ENCODE measurements at places on chromosomes 2 and 18. TPM values are rescaled to one million over a fixed set of nuclear protein-coding genes. Genes with fewer than 3 reads are reported as not detected.

Gene ZCCHC2
- total RNA-seq = 20.6 TPM

DNA sequence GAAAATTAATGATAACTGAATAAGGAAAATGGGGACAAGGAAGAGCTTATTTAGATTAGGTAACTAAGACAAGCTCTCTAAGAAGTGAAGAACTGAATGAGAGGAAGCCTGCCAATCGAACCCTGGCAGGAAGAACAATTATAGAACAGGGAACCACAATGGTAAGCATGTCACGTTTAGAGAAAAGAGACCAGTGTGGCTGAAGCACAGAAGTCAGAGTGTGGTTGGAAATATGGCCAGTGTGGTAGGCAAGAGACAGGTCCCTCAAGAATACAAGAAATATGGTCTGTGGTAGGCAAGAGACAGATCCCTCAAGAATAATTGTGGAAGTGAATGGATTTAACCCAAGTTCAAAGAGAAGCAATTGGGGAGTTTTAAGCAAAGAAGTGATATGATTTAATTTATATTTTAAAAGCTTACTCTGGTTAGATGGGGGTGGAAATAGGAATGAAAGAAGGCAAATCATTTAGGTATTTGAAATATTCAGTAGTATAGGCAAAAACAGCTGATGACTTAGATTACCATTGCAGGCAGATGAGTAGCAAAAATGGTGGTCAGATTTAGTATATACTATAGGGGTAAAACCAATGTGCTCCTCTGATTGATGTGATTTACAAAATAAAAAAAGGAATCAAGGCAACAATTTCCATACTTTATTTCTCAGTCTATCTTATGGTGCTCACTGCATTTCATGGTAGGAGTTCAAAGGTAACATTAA is 38.8 kb upstream of the ERMN start:
- H3K27me3 ChIP-seq = no peaks in the 10 kb centered on the region
- no peaks in the 10 kb centered on the region for H3K36me3 ChIP-seq
- no peak overlapping the region for H3K27ac ChIP-seq
- no peak overlapping the region for H3K4me3 ChIP-seq
- H3K4me1 ChIP-seq = no peaks in the 10 kb centered on the region
- DNase-seq = no peak

- H3K27me3 ChIP-seq = no peaks in the 10 kb centered on the region
- H3K36me3 ChIP-seq = no peaks in the 10 kb centered on the region
- H3K27ac ChIP-seq = peak within 1 kb of the TSS; percentile 81
- DNase-seq = peak; percentile 81
- H3K4me1 ChIP-seq = peaks cover 51% of the 10 kb centered on the region
Observed at GRCh38 chr2:238287737-238288649, at the start of gene PER2. PER2 (minus strand) TSS chr2:238288610; CDS start chr2:238277936, 10,674 bp downstream.

GRCh38 chr2:201532686-201533304 is 81.3 kb downstream of the STRADB start:
- H3K4me3 ChIP-seq = no peak overlapping the region
- no peak overlapping the region for H3K27ac ChIP-seq
- no peaks in the 10 kb centered on the region for H3K27me3 ChIP-seq
- no peaks in the 10 kb centered on the region for H3K4me1 ChIP-seq
- H3K36me3 ChIP-seq = no peaks in the 10 kb centered on the region
- DNase-seq = no peak

DNA sequence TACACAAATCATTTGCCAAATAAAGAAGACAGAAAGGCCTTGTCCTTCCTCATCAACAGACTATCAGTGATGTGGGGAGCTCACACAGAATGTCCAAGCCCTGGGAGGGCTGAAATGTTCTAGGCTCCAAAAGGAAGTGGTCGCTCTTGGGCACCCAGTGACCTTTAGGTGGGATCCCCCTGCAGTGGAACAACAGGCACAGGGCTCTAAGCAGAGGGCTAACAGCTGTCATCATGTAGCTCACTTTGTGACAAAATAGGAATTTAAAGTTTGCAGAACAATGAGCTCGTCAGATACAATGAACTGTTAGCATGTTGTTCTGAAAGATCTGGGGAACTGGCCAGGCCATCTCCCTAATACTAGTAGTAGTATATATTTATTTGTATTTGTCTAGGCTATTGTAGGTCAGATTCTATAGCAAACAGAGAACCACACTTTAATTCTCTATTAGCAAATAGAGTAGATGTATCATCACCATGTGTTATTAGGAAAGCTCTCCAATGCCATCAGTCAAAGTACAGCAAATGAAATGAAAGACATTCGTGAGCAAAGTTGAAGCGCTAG is 151.5 kb upstream of the MAP3K20 start:
- H3K27me3 ChIP-seq = no peaks in the 10 kb centered on the region
- H3K36me3 ChIP-seq = no peaks in the 10 kb centered on the region
- H3K27ac ChIP-seq = no peak overlapping the region
- DNase-seq = no peak

DNA sequence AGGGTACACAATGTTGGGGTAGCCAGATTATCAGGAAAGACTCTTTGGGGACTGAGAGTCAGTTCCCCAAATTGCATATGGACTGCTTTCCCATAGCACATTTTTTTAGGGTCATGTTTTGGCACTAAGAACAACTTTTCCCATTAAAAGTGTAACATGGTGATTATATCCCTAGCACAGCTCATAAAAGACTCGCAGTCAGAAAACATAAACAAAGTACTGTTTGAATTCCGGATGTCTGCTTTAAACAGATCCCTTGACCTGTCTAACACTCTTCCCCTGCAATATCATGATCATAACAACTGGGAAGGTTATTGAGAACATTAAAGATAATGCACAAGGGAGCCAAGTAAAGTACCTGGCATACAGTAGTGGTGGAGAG is 262.2 kb downstream of the ASXL3 start:
- DNase-seq = no peak
- peak overlapping the region; percentile 95 for H3K27ac ChIP-seq

DNA sequence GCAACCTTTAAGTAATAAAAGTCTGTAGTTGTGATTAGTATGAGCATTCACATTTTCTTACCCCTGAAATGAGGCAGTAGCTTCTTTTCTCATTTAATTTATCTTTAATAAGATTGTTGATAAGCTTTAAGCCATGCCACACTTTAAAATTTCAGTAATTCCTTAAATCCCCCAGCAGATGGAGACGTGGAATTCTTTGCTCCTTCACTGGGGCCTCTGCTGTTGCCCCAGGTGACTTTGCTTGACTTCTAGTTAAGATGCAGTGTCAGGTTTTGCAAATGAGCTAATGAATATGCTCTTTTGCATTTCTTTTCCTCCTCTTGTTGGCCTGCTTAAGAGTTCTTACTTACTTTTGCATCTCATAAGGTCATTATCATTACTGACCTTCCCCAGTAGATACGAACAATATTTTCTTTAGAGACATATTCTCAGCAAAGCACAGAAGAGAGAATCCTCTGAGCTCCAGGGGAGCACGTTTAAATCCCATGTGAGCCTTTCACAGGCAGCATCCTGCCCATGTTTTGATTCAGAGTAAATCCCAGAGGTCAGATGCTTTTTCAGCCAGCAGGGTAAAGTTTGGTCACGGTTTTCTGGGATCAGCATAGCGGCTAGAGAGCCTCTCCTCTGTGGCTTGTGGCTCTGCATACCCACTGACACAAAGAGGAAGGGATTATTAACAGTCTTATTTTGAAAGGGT is 222.9 kb downstream of the PTPRM start:
- H3K27me3 ChIP-seq = no peaks in the 10 kb centered on the region
- no peak overlapping the region for H3K4me3 ChIP-seq
- peak; percentile 42 for DNase-seq

Gene LRRTM4
- 0.07 TPM for total RNA-seq

DNA sequence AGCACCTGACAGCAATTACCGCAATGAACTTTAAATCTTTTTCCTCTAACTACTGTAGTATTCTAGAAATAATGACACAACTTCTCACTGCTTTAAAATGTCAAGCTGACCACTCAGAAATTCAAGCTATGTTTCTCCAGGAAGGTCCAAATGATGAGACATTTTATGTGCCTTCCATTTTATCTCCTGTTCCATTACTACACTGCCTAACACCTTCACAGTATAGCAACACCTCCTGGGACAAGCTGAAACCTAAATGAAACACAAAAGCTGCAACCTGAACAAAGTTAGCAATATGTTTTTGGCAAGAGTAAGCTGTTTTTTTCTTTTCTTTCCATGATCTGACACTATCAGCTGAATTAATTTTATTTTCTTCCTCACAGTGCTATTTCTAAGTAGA is 81.9 kb downstream of the IKZF2 start:
- H3K27me3 ChIP-seq = no peaks in the 10 kb centered on the region
- H3K4me3 ChIP-seq = no peak overlapping the region
- no peaks in the 10 kb centered on the region for H3K36me3 ChIP-seq

DNA sequence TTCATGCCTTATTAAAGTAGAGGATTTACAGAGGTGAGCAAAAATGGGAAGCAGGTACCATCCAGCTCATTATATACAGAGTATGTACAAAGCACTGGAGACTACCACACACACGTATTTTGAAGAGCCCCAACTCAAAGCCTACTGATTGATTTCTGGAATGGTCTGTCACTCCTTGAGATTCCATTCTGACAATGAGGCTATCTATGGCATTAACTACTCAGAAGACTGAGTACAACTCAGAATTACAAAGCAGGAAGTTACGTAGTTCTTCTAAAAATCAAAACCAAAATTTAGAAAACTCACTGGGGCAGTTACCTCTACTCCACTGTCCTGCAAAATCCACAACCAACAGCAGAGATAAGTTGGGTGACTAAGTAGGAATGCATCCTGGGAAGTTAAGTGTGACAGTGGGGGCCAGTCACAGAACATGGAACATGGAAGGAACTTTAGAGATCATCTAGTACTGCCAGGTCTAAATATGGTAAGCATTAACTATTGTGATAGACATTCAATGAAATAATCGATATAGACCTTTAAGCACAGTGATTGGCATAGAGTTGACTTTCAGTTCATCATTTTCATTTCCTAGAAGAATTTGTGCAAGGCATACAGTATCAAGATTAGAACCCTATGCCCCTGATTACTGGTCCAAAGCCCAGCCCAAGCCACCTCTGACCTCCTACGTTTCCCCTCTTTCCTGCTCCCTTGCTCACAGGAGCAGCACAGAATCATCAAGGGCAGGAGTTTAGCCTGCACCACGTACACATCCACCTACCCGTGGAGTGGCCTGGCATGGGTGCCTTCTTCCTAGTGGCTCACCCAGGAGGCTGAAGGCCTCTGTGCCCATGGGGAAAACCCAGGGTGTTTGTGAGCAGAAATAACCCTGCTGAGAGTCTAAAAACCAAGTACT is 80.1 kb upstream of the FOSL2 start:
- H3K36me3 ChIP-seq = no peaks in the 10 kb centered on the region
- no peak for DNase-seq
- no peaks in the 10 kb centered on the region for H3K27me3 ChIP-seq
- no peak overlapping the region for H3K27ac ChIP-seq
- H3K4me1 ChIP-seq = no peaks in the 10 kb centered on the region

- H3K27me3 ChIP-seq = no peaks in the 10 kb centered on the region
- H3K36me3 ChIP-seq = no peaks in the 10 kb centered on the region
- peaks cover 8% of the 10 kb centered on the region for H3K4me1 ChIP-seq
- H3K27ac ChIP-seq = no peak overlapping the region
- no peak overlapping the region for H3K4me3 ChIP-seq
- no peak for DNase-seq
Observed at GRCh38 chr2:99776206-99776905, 286.5 kb upstream of the REV1 start.

Gene APCDD1
- total RNA-seq = not detected

Gene GATA6
- not detected for total RNA-seq

DNA sequence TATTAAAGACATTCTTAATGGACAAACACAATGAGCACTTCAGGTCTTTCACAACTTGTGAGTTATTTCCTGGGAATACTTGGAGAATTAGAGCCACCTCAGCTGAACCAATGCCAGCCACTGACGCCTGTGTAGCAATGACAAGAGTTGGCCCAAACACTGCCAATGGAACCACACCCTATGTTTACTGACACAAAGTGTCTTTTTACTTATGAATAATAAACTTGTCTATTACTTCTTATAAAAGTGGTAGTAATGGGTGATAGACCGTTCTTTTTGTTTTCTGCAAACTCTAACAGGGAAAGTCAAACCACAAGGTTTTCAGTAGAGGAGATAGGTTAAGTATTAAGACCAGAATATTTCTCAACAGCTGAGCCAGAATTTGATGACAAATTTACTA is 12.5 kb upstream of the CHAC2 start:
- H3K36me3 ChIP-seq = peaks cover 12% of the 10 kb centered on the region
- no peak for DNase-seq
- H3K4me3 ChIP-seq = no peak overlapping the region

GRCh38 chr18:49704334-49704733 is 109.0 kb downstream of the ACAA2 start:
- H3K27ac ChIP-seq = no peak overlapping the region
- H3K4me1 ChIP-seq = no peaks in the 10 kb centered on the region
- DNase-seq = no peak
- H3K4me3 ChIP-seq = no peak overlapping the region
- H3K27me3 ChIP-seq = no peaks in the 10 kb centered on the region

- no peaks in the 10 kb centered on the region for H3K4me1 ChIP-seq
- DNase-seq = no peak
- H3K36me3 ChIP-seq = no peaks in the 10 kb centered on the region
- H3K27ac ChIP-seq = no peak overlapping the region
- no peaks in the 10 kb centered on the region for H3K27me3 ChIP-seq
Observed at GRCh38 chr18:65227970-65228369, 522.8 kb upstream of the CDH7 start.
